Sigmoid colon (tissue), 7 donors: ENCODE measurements at places on chromosomes 1 and 21. TPM values are rescaled to one million over a fixed set of nuclear protein-coding genes. Genes with fewer than 3 reads are reported as not detected.

CYP4A11 gene
- total RNA-seq, result not detected

DNA sequence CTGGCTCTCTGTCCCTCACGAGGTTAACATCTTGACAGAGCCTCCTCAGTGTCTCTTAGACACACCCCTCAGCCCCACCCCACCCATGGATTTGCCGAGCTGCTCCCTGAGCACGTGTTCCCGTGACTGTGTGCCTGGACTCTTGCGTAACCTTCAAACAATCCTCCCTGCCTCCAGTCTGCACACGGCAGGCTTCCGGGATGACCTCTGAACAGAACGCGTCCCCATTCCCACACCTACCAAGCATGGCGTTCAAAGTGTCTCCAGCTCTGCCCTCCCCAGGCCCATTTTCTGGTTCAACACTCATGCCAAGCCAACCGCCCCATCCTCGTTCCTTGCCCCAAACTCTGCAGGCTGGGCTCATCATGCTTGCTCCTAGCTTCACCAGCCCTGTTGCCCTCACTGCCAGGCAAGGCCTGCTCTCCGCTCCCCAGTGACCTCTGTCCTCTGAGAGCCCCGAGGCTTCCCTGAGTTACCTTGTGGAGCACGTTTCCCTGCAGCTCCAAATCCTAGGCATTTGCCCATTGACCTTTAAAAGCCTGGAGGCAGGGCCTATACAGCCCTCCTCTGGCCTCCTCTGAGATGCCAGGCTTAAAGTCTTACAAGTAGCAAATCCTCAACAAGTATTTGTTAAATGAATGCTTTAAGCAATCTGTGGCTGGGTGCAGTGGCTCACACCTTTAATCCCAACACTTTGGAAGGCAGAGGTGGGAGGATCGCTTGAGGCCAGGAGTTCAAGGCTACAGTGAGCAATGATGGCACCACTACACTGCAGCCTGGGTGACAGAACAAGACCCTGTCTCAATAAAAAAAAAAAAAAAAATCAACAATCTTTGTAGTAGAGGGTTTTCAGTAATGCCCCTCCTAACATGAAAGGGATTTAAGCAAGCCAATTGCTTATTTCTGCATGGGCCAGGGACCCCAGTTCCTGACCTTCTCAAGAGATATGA lies 5.0 kb downstream of the AGT start:
- no peak for DNase-seq

DNA sequence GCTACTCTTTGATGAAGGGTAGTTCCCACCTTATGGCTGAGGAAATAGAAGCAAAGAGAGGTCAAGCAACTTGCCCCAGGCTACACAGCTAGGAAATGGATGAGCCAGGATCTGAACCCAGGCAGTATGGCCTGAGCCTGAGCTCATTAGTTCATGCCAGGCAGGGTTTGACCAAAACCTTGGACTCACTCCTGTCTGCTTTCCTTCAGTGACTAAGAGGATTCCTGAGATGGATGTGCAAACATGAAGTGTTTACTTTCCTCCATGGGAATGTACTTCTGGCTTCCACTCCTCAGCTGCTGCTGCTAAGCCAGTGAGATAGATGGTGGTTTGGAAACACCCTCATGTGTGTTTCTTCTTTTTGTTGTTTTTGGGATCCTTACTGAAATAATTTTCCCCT lies 35.1 kb upstream of the ERRFI1 start:
- no peak for DNase-seq

- no peak for DNase-seq
These were observed 186.7 kb downstream of the FOXD2 start for GRCh38 chr1:47624531-47624930.
